Cerebellar nuclear complex (tissue), 1 donor: ENCODE measurements at places on chromosomes 12 and 14.

DNA sequence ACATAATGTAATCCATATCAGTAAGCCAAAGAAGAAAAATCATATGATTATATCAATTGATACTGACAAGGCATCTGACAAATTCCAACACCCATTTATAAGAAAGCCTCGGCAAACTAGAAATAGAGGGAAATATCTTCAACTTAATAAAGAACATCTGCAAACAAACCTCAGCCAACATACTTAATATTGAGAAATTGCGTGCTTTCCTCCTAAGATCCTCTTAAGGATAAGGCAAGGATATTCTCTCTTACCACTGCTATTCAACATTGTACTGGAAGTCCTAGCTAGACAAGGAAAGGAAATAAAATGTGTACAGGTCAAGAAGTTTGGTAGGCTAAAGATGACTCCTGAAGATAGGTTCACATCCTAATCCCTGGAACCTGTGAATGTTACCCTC, 115.9 kb downstream of the DERA start:
- DNase-seq = no peak

- DNase-seq = no peak
Observed at GRCh38 chr12:26271024-26271423, 75.7 kb downstream of the SSPN start.

DNA sequence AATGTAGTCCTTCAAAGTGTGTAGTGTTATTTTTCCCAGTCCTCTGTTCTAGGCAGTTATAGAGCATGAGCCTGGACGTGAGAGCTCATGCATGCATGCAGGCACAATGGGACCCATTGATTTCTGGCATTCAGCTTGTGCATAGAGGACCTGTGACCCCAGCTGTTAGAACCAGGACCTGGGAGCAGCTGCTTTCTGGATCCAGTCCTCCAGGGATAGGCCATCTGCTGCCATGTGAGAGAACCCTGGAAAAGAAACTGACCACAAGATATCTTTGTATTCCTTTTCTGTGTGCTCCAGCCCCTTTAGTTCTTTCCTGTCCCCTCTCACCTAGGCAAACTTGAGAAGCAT, 76.9 kb downstream of the SUSD6 start:
- no peak for DNase-seq

- DNase-seq = no peak
Observed at GRCh38 chr12:65123435-65124063, 2.4 kb upstream of the WIF1 start.

GRCh38 chr12:14921218-14921617, 17.1 kb downstream of the ERP27 start:
- no peak for DNase-seq

DNA sequence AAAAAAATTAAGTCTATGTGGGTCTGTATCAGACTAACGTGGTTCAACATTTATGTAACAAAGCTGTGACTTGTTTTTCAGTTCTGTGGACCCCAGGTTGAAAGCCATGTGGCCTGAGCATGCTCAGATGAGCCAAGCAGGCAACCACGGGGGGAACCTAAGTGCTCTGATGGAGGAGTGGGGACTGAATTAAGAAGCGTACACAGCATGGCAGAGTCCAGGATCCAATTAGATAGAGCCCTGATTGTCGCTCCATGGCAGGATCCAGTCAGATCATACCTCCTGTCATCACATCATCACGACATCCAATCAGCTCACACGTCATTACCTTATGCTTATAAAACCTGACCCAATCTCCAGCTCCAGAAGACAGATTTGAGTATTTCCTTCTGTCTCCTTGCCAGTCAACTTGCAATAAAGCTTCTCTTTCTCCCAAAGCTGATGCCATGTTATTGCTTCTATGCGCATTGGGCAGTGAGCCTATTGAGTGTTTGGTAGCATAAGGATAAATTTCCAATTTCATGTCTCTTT, 1013.1 kb upstream of the TMEM132C start:
- DNase-seq = no peak

- DNase-seq = no peak
Observed at GRCh38 chr12:53995002-53995377, 5.0 kb upstream of the HOXC9 start.

DNA sequence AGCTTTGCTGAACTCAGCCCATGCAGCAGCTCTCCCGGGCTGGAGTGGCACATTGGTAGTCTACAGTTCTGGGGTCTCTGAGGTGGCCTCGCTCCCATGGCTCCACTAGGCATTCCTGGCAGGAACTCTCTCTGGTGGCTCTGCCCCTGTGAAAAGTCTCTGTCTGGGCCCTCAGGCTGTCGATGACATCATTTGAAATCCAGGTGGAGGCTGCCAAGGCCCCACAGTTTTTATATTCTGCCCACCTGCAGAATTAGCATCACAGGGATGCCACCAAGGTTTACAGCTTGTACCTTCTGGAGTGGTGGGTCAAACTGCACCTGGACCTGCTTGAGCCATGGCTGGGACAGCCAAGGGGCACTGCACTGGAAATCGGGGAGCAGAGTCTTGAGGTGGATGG, 31.6 kb downstream of the KRT80 start:
- DNase-seq = no peak

DNA sequence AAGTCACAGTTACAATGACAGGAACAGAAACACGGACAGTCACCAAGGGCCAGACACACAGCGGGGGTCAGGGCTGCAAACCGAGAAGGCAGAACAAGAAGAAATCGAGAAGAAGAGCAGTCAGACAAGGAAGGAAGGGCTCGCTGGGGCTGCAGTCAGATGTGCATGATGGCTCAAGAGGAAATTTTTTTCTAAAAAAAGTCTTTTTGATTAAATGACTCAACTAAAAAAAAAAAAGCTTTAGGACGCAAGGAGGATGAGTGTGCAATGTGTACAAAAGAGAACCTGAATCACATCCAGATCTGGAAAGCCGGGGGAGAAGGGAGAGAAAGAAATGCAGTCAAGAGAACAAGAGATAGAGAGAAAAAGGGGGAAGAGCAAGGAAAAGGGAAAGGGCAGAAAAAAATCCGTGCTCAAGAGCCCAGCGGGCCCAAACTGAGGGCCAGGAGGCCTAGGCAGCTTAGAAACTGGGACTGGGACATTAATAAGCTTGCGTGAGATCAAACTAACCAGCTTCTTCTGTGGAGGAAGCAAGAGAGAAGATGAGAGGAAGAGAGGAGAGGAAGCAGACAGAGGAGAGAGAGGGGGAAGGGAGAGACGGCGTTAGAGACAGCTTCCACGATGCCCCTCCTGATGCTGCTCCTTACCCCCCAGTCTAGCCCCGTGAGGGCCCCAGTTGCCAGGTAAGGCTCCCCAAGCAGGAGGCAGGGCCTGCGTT, 6.7 kb downstream of the IFFO1 start:
- DNase-seq = no peak

GRCh38 chr14:21308479-21309237, 28.8 kb downstream of the RPGRIP1 start:
- DNase-seq = peak; percentile 48

GRCh38 chr12:13027032-13027431, 17.1 kb upstream of the FAM234B start:
- no peak for DNase-seq

DNA sequence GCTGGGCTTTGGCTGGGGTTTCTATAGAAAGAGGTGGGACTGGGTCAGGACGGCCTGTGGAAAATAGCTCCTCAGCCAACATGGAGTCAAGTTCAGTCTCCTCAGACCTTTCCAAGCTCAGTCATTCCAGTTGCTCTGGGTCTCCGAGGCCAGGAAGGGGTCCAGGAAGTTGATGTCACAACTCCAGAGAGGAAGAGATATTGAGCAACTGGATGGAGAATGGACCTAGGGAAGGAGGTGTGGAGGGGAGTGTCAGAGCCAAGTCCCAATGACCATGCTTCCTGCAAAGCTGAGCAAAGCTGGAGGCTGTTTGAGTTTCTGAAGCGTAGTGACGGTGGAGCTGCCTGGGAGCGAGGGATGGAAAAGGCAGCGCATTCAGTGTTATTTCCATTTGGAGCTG, 86.1 kb downstream of the SLC24A4 start:
- DNase-seq = no peak

DNA sequence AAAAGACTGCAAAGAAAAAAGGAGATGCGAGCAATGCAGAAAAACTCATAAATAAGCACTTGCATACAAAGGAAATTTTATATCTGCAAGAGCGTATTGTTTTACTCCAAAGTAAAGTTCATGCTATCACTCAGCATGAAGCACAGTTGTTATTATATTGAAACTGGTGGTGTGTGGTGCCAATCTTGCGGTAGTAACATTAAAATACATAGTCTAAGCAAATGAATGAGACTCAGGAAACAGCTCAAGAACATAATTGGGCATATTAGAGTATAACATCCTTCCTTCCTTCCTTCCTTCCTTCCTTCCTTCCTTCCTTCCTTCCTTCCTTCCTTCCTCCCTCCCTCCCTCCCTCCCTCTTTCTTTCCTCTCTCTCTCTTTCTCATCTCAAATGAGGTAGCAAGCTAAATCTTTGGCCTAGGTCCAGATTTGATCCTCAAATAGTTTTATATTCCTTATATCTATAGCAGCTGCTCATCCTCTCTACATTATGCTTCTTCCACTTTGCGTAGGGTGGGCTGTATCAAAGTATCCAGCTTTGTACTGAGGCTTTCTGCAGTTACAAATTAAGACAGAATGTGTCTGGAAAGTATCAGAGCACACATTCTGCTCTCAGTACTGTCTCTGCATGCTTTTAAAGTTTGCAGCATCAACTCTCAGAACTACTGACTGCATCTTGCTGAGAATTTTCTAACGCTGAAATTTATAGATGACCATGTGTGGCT, 718.3 kb downstream of the RERGL start:
- DNase-seq = no peak

- DNase-seq = no peak
Observed at GRCh38 chr12:127239781-127240180, 1027.2 kb upstream of the TMEM132C start.

- no peak for DNase-seq
Observed at GRCh38 chr12:91317306-91317705, 134.7 kb upstream of the DCN start.

- no peak for DNase-seq
Observed at GRCh38 chr14:22980672-22981089, 1.7 kb downstream of the AJUBA start.

DNA sequence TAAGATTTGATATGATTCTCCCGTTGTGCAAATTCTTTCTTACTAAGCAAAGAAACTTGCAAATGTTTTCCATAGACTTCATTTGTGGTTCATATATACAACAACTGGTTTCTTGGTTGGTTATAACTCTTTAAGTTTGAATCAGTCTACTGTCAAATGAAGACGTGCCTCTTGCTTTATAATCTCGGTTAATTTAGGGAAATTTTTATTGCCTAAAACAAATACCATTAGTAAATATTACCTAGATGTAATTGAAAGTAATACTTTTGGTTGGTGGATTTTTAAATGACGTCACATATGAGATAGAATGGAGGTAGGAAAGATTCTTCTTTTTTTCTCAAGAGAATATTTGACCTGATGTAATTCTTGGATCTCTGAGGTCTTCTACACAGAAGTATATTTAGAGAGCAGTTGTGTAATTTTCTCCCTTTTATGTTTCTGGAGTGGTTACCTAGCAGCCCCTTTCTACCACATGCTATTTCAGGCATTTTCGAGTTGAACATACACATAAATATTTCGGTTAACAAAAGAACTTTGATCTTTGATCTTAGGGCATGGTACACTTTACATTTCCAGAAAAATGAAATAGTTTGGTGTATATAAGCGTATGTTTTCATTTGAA, 1.7 kb downstream of the ATF7IP start:
- DNase-seq = no peak

DNA sequence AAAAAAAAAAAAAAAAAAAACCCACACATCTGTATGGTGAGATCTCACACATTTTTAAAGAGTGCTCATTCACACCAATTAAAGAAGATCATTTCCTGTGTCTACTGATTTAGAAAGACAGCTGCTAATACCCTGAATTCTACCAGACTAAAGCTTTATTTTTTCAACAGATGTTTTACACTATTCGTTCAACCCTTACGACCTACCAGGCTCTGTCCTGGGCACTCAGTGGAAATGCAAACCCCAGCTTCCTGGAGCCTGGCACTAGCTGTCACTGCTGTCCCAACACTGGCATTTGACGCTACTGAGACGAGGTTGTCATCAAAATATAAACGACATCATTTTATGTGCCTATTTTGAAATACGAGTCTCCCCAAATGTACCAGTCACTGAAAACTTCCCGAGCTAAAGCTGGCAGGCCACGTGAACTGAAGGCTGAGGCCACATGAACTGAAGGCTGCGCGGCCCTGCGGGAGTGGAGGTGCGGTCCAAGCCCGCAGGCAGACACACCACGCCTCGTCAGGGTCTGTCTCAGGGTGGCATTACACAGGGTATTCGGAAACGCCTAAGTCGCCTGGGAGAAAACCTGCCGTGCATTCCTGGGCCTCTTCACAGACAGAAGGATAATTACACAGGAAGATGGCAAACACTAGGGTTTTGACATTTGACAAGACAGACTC, 27.2 kb downstream of the SLC15A4 start:
- DNase-seq = no peak
